Right forelimb (tissue), 1 donor: ENCODE measurements at places on chromosomes 7 and 10.

DNA sequence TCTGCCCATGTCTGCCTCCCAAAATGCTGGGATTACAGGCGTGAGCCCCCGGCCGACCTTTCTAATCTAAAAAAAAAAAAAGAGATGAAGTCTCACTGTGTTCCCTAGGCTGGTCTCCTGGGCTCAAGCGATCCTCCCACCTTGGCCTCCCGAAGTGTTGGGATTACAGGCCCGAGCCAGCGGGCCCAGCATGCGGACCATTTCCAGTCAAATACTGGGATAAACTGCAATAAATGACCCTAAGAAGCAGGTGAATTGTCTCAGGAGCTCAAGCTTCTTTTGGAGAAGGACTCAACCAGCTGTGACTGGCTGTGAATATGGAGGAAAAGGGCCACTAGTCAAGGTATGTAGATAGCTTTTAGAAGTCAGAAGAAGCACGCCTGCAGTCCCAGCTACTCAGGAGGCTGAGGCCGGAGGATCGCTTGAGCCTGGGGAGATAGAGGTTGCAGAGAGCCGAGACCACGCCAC lies 550 bp upstream of the CREM start:
- no peak for DNase-seq

DNA sequence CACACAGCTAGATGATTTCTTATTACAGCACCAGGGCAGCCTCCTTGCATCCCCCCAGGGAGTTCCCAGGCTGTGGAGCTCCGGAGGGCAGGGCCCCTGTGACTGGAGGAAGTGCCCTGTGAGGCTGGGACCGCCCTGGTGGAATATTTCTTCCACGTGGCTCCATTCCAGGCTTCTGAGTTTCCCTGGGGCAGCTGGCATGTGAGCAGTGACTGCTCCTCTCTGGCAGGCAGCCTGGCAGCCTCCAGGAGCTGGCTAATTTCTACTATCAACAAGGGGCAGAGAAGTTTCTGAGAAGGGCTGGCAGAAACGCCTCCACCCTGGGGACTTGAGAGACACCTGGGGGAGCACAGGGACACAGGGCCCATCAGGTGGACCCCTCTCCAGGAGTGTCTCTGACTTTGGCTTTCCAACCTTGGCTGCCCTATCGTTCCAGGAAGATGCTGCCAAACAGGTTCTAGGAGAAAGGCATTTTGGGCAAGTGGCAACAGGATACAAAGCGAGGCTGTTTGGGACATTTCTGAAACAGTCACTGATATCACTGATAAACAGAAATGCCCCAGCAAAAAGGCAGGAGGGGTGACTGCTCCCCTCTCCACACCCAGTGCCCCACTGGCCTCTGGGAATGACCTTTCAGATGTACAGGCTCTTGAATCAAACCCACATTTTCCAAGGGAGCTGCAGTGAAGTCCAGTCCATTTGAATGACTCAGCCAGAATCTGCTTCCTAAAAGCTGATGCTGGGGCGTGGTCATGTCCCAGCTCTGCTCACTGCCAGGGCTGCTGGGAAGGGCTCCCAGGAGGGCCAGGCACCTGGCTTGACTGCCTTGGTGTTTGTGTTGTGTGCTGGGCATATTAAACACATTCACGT lies 16.1 kb downstream of the MYOF start:
- DNase-seq: peak; percentile 74

- DNase-seq: no peak
Measured at GRCh38 chr10:105827133-105827532, 1186.0 kb downstream of the SORCS3 start.

DNA sequence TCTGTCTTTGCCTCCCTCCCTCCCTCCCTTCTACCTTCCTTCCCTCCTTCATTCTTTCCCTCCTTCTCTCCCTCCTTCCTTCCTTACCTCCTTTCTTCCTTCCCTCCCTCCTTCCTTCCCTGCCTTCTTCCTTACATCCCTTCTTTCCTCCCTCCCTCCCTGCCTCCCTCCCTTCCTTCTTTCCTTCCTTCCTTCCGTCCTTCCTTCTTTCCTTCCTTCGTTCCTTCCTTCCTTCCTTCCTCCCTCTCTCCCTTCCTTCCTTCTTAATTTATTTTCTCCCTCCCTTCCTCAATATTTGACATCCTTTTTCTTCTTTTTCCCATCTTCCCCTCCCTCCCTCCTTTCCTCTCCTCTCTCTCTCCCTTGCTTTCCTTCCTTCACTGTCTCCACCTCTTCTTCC lies 301.8 kb downstream of the GATA3 start:
- no peak for DNase-seq

DNA sequence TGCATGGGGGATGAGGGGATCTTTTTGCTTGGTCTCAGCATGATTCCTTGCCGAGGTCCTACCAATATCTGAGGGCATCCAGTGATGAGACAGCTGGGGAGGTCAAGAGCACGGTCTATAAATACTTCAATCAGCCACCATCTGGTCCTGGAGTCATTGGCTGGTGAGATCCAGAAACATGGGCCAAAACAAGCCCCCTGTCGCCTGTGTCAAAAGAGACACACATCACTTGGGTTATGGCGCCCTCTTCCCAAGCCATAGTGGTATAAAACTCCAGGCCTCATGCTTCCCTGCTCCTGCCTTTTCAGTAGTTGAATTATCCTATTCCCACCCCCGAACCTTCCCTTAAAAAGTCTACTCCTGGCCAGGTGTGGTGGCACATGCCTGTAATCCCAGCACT lies 60.9 kb downstream of the SLC35B4 start:
- no peak for DNase-seq

DNA sequence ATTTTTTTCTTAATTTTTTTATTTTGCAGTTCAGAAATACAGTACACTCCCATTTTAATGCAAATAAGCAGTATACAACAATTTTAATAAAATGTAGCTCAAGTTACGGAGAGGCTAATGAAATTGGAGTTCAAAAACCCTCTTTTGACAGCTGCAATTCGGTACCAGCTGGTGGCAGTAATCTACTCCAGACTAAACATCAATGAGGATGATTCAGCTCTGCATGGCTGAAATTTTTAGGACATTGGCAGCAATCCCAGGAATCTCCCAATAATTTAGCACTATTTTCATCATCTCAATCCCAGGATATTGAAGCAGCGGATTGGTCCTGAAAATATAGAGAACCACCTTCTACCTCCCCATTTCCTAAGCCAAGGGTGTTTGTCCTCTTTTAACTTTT lies 278.8 kb downstream of the CACNA2D1 start:
- DNase-seq: no peak

DNA sequence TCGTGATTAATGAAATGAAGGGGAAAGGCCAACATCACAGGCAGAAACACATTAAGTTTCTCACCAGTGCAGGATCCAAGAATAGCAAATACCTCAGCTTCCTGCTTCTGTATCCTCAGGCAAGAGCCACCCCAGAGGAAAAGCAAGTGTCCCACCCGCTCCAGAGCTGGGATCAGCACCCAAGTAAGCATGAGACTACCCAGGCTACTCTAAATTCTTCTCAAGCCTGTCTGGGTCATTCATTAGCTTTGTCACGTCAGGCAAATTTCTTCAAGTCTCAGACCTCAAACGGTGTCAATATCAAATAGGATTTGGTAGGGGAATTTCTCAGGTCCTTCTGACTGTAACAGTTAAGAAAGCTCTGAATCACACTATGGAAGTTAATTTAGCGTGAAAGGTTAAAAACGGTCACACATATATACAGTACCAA lies 59.0 kb downstream of the GNA12 start:
- DNase-seq: no peak
